ENCODE measurements at places on chromosomes 5 and 9.

GRCh38 chr5:19258686-19259085, 729.3 kb downstream of the CDH18 start:
- no peak for DNase-seq
- no peaks in the 10 kb centered on the region for H3K36me3 ChIP-seq
- H3K27ac ChIP-seq = no peak overlapping the region
- no peaks in the 10 kb centered on the region for H3K4me1 ChIP-seq

- peaks cover 7% of the 10 kb centered on the region for H3K4me1 ChIP-seq
- DNase-seq = no peak
- no peaks in the 10 kb centered on the region for H3K27me3 ChIP-seq
- no peaks in the 10 kb centered on the region for H3K36me3 ChIP-seq
- no peak overlapping the region for H3K27ac ChIP-seq
These were observed 615.4 kb upstream of the KLF4 start for GRCh38 chr9:108104991-108105390.

GRCh38 chr5:175353926-175354325, 90.1 kb downstream of the DRD1 start:
- no peak overlapping the region for H3K27ac ChIP-seq
- no peaks in the 10 kb centered on the region for H3K36me3 ChIP-seq
- no peaks in the 10 kb centered on the region for H3K4me1 ChIP-seq
- DNase-seq = no peak
- no peaks in the 10 kb centered on the region for H3K27me3 ChIP-seq

- no peak overlapping the region for H3K27ac ChIP-seq
- H3K27me3 ChIP-seq = no peaks in the 10 kb centered on the region
- no peaks in the 10 kb centered on the region for H3K36me3 ChIP-seq
- H3K4me3 ChIP-seq = no peak overlapping the region
These were observed 687.8 kb downstream of the SLCO4C1 start for GRCh38 chr5:101608322-101608721.

GRCh38 chr5:61719124-61719523, 387.1 kb downstream of the ZSWIM6 start:
- H3K4me1 ChIP-seq = no peaks in the 10 kb centered on the region
- H3K27ac ChIP-seq = no peak overlapping the region
- H3K27me3 ChIP-seq = no peaks in the 10 kb centered on the region
- H3K36me3 ChIP-seq = no peaks in the 10 kb centered on the region
- no peak for DNase-seq

- H3K27ac ChIP-seq = no peak overlapping the region
- no peaks in the 10 kb centered on the region for H3K27me3 ChIP-seq
- H3K4me1 ChIP-seq = no peaks in the 10 kb centered on the region
- DNase-seq = no peak
- no peaks in the 10 kb centered on the region for H3K36me3 ChIP-seq
These were observed 6.3 kb upstream of the ADAM19 start for GRCh38 chr5:157581901-157582300.

GRCh38 chr5:94045839-94046782, 304.7 kb upstream of the POU5F2 start:
- no peak overlapping the region for H3K27ac ChIP-seq
- no peak overlapping the region for H3K4me3 ChIP-seq
- DNase-seq = no peak
- H3K4me1 ChIP-seq = no peaks in the 10 kb centered on the region

GRCh38 chr9:24765025-24765756, 219.5 kb upstream of the IZUMO3 start:
- no peak overlapping the region for H3K27ac ChIP-seq
- H3K4me1 ChIP-seq = no peaks in the 10 kb centered on the region
- H3K27me3 ChIP-seq = no peaks in the 10 kb centered on the region
- no peak overlapping the region for H3K4me3 ChIP-seq

DNA sequence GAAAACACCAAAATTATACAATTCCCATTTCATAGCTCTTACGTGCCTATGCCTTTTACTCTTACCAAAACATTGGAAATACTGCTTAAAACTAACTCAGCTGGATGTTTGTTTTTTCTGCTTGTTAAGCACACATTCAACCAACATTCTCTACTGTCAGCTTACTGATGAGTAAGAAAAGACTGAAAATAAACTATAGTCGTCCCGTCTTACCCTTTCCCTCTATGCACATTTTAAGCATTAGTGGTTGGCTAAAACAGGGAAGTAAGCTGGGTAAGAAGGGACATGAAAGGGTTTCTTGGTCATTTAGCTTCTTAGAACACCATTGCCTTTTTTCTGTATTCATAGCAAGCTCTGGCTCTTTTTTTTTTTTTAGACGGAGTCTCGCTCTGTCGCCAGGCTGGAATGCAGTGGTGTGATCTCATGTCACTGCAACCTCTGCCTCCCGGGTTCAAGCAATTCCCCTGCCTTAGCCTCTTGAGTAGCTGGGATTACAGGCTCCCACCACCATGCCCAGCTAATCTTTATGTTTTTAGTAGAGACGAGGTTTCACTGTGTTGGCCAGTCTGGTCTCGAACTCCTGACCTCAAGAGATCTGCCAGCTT, 232.1 kb upstream of the PCSK5 start:
- no peak overlapping the region for H3K27ac ChIP-seq
- no peaks in the 10 kb centered on the region for H3K27me3 ChIP-seq
- H3K4me3 ChIP-seq = no peak overlapping the region
- no peak for DNase-seq

- H3K36me3 ChIP-seq = no peaks in the 10 kb centered on the region
- DNase-seq = no peak
- no peak overlapping the region for H3K4me3 ChIP-seq
- H3K27ac ChIP-seq = no peak overlapping the region
- no peaks in the 10 kb centered on the region for H3K27me3 ChIP-seq
These were observed 30.6 kb downstream of the LVRN start for GRCh38 chr5:115992848-115993350.

DNA sequence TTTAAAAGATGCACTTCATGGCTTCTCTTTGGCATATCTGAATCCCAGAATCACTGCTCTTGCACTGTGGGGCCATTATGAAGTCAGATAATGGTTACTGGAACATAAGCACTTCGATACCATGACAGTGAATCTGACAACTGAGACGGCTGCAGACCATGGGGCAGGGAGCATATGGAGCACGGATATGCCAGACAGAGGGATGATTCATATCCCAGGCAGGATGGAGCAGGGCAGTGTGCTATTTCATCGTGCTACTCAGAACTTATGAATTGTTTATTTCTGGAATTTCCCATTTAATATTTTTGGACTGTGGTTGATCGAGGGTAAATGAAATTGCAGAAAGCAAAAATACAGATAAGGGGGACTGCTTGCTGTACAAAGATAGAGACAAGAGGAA, 145.0 kb downstream of the EGFLAM start:
- H3K4me3 ChIP-seq = no peak overlapping the region
- H3K4me1 ChIP-seq = peaks cover 3% of the 10 kb centered on the region
- H3K36me3 ChIP-seq = no peaks in the 10 kb centered on the region
- H3K27ac ChIP-seq = no peak overlapping the region

- peak; percentile 81 for DNase-seq
- H3K27me3 ChIP-seq = no peaks in the 10 kb centered on the region
- H3K4me3 ChIP-seq = no peak overlapping the region
- no peaks in the 10 kb centered on the region for H3K4me1 ChIP-seq
These were observed 313.2 kb downstream of the SLIT3 start for GRCh38 chr5:168987543-168988300.

GRCh38 chr5:153974131-153974812, 64.4 kb downstream of the FAM114A2 start:
- no peaks in the 10 kb centered on the region for H3K36me3 ChIP-seq
- no peak overlapping the region for H3K27ac ChIP-seq

DNA sequence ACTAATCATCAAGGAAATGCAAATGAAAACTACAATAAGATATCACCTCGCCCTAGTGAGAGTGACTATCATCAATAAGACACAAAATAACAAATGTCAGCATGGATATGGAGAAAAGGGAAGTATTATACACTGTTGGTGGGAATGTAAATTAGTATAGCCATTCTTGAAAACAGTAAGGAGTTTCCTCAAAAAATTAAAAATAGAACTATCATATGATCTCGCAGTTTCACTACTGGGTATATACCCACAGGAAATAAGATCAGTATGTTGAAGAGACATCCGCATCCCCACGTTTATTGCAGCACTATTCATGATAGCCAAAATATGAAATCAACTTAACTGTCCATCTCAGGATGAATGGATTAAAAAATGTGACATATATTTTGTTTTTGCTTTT, 31.6 kb upstream of the STK32A start:
- H3K36me3 ChIP-seq = no peaks in the 10 kb centered on the region
- no peaks in the 10 kb centered on the region for H3K4me1 ChIP-seq
- DNase-seq = no peak
- no peak overlapping the region for H3K27ac ChIP-seq
- no peak overlapping the region for H3K4me3 ChIP-seq

DNA sequence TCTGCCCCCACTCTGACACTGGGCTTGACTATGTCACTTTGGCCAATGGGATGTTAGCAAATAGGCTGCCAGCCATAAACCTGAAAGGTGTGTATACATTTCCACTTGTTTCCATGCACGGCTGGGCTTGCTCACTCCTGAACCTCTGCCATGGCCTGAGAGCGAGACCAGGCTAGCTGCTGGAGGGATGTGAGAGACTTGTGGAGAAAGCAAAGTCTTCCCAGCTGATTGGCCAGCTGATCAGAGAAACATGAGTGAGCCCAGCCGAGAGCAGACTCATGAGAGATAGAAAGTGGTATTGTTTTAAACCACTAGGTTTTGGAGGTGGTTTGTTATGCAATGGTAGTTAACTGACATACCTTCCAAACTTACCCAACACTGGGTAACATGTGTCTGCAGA, 13.9 kb downstream of the FAM193B start:
- H3K27ac ChIP-seq = no peak overlapping the region
- H3K27me3 ChIP-seq = no peaks in the 10 kb centered on the region
- H3K4me3 ChIP-seq = no peak overlapping the region
- no peak for DNase-seq
- H3K36me3 ChIP-seq = no peaks in the 10 kb centered on the region

GRCh38 chr5:163595932-163596607, 90.7 kb downstream of the MAT2B start:
- H3K4me3 ChIP-seq = no peak overlapping the region
- H3K4me1 ChIP-seq = peaks cover 8% of the 10 kb centered on the region
- DNase-seq = no peak
- H3K27me3 ChIP-seq = no peaks in the 10 kb centered on the region

- no peaks in the 10 kb centered on the region for H3K36me3 ChIP-seq
- DNase-seq = no peak
- H3K4me3 ChIP-seq = no peak overlapping the region
- no peaks in the 10 kb centered on the region for H3K27me3 ChIP-seq
- H3K4me1 ChIP-seq = peaks cover 3% of the 10 kb centered on the region
These were observed 269.1 kb downstream of the EFNA5 start for GRCh38 chr5:107401470-107402122.

Data from ovary (tissue), 10 donors.